Fibroblast of the aortic adventitia (primary cell): ENCODE measurements at places on chromosomes 5 and 9.

- no peak for DNase-seq
Observed at GRCh38 chr9:95142315-95142714, 175.2 kb downstream of the FANCC start.

GRCh38 chr5:108090946-108091345 is 291.0 kb downstream of the FBXL17 start:
- DNase-seq = no peak

DNA sequence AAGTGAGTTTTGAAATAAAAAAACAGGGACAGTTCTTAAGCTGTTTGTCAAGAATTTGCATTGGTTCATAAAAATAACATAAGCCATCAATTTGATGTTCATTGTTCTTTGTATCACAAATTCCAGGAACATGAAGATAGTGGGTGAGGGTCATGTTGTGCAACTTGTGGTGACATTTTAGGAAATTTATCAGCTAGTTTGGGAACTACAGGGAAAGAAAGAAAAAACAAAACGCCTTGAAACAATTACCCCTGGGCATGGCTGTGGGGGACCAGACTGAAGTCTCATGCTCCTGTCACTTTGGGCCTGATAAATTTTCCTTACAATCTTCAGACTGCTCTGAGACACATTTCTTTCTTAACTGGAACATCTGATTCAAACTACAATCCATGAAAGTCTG is 207.1 kb upstream of the CLINT1 start:
- no peak for DNase-seq

DNA sequence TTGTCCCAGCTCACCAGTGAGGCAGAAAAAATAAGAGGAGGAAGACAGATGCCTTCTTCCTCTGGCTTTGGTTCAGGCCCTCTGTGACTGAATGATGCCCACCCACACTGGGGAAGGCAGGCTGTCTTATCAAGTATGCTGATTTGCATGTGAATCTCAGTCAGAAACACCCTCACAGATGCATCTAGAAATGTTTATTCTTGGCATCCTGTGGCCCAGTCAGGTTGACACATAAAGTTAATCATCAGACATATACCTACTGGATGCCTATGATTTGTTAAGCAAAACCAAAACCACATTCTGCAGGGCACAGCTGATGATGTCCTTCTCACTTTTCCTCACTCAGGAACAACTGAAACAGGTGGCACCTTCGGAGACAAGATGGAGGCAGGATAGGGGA is 243.4 kb upstream of the KCNN2 start:
- DNase-seq = no peak

- DNase-seq = no peak
Observed at GRCh38 chr5:158933494-158934318, 166.0 kb downstream of the EBF1 start.

- peak; percentile 9 for DNase-seq
Observed at GRCh38 chr5:53537711-53538110, 22.7 kb upstream of the NDUFS4 start.

- peak; percentile 7 for DNase-seq
Observed at GRCh38 chr5:33608344-33609041, 167.7 kb downstream of the TARS1 start.

GRCh38 chr5:168602517-168602916 is 23.3 kb upstream of the PANK3 start:
- no peak for DNase-seq

GRCh38 chr9:96084331-96084734 is 208.8 kb downstream of the ERCC6L2 start:
- DNase-seq = no peak

- DNase-seq = no peak
Observed at GRCh38 chr9:97767891-97768290, 70.8 kb upstream of the XPA start.

GRCh38 chr5:154140381-154140780 is 50.2 kb upstream of the GALNT10 start:
- no peak for DNase-seq

- DNase-seq = no peak
Observed at GRCh38 chr5:622946-623522, 10.9 kb downstream of the CEP72 start.

DNA sequence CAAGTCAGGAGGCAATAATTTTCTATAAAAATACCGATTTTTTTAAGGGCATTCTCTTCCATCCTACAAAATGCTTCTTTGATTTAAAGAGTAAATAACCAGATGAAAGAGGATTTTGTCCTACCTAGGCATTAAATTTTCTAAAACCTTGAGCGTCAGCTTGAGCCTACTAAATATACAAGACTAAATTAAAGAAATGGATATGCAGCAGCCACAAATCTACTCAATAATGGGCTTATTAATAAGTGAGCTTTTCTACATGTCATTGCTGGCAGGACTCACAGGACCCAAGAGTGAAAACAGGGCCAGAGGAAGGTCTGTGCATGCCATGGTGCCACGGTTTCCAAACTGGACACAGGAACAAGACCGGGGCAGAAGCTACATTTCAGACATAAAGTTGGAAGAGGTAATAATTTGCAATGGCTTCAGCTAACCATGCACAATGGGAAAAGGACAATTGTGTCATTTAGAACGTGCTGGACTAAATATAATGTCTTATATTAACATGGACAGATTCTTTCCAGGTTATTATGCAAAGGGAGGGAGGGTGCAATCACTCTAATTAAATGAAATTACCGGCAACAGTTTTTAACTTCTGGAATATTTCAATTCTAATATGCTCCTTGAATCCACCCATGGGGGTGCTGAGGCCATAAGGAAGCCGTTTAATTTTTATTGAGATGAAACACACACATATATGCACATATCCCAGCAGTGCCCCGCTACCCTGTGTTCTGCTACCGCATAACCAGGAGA is 5.2 kb downstream of the WHRN start:
- DNase-seq = no peak

DNA sequence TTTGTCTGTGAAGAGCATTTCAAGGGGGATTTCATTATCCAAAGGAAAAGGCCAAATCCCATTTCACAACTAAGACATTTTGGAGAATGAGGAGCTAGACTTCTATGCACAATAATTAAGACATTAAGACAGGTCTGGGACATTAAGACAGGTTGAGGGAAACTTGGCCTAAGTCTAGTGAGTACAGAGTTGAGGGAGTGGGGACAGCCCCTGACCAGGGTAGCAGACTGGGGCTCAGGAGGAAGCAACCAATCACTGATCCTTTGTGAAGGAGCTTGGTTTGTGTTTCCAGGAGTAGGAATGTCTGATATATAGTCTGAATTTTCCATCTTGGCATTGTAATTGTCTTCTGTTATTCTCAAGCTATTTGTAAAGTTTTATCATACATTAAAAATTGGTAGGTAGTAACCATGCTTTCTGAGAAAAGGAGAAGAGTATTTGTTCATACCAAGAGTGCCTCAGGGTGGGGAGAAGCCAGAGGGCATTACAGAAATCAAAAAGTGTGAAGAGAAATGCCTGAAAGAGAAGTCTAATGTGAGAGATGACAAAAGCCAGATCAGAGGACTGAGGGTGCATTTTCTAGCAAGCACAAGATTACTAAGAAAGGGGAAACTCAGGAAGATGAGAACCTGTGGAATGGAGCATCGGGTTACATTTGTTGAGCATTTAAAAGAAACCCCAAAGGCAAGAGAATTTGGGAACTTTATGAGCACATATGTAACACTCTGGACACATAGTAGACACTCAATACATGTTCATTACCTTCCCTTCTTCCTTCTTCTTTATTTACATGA is 189.3 kb upstream of the PIK3R1 start:
- no peak for DNase-seq

GRCh38 chr9:91807643-91808246 is 142.3 kb downstream of the ROR2 start:
- DNase-seq = no peak

GRCh38 chr9:129557192-129558036 is 63.5 kb downstream of the C9orf50 start:
- no peak for DNase-seq

DNA sequence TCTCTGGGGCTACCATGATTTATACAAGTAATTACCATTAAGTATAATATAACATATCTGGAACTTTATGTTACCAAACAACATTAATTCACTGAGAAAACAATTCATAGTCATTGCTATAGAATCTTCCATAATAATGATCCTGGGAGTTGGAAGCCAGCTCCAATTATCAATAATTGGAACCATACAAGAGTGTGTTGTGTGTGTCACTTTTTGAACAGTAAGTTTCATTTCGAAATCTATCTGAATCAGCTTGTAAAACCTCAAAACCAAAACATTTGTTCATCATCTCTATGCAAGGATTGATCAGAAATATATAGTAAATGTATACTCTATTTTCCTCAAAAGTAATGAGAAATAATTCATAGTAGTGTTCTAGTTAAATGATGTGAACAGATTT is 348.1 kb downstream of the ARL15 start:
- DNase-seq = no peak

GRCh38 chr5:179199246-179199645 is 139.1 kb downstream of the ZNF354C start:
- DNase-seq = no peak

DNA sequence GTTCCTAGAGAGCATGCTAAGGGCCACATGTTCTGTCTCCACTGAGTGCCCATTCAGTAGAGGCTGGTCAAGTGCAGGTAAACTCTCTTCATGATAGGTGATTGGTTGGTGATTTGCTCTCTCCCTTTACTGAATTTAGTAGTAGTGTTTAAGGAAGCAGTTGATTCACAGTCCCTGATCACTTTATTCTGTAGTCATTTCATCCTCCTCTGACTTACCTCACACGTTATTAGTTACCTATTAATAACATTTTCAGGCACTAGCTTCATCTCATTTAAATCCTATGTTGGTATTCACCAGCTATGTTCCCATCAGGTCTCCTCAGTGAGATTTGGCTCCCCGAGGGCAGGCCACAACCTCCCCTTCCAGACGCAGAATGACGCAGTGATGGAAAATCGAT is 51.9 kb downstream of the ERAP1 start:
- DNase-seq = no peak

DNA sequence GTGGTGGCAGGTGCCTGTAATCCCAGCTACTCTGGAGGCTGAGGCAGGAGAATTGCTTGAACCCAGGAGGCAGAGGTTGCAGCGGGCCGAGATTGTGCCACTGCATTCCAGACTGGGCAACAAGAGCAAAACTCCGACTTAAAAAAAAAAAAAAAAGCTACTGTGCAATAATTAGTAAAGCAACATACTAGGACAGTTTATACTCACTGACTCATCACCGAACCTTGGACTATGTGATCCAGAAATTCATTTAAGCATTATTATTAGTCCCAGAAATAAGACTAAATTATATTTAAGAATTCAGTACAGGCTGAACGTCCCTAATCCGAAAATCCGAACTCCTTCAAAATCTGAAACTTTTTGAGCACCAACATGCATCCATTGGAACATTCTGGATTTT is 37.8 kb downstream of the GOLPH3 start:
- no peak for DNase-seq

DNA sequence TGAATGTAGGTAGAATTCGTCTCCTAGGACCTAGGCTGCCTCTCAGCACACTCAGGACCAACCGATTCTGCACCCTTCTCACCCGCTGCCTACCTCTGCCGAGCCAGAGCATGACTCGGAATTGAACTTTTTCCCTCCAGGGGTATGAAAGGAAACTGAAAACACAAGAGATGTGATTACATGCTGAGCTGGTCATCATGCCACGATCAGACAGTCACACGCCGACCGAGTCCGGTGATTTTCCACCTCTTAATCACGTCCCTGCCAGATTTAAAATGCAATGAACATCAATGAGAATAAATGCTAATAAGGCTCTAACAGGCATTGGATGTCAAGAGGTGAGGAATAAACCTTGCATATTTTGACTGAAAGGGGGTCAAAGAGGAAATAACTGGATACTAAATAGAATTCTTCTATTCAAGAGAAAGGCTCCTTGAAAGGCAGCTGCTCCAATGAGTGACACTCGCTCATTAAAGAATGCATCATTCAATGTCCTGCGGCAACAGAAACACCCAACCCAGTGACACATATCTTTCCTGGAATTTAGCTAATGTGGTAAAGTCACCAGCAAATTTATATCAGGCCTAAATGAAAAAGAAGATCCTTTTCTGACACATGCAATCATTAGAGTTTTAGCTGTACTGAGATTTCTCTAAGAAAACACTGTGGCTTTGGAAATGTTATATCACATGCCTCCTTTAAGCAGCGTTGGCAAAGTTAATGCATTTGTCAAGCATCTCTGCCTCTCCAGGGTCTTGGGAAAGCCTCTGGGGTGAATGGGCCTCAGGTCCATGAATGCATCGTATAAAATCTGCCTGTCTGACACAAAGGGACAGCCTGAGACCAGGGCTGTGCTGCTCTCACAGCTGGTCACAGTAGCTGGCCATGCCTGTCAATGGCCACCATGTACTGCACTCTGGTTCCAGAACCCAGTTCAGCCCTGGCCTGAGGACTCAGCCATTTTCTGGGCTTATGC is 128.7 kb downstream of the SPOCK1 start:
- no peak for DNase-seq

DNA sequence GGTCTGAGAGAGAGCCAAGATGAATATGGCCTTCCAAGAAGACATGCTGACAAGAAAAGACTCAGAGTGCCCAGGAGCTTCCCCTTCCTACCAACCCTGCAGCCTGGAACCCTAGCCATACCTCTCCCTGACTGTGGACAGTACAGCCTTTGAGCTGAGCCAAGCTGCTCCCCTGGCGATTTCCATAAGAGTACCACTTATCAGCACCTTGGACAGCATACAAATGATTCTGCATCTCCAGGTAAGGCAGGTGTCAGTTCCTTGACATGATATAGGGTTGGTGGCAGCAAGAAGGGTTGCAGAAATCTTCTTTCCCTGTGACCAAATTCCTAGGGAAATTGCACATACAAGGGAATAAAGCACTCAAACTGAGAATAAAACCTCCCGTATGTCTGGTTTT is 58.3 kb downstream of the MFAP3 start:
- no peak for DNase-seq

GRCh38 chr9:7960320-7961050 is 160.9 kb upstream of the DMAC1 start:
- no peak for DNase-seq

DNA sequence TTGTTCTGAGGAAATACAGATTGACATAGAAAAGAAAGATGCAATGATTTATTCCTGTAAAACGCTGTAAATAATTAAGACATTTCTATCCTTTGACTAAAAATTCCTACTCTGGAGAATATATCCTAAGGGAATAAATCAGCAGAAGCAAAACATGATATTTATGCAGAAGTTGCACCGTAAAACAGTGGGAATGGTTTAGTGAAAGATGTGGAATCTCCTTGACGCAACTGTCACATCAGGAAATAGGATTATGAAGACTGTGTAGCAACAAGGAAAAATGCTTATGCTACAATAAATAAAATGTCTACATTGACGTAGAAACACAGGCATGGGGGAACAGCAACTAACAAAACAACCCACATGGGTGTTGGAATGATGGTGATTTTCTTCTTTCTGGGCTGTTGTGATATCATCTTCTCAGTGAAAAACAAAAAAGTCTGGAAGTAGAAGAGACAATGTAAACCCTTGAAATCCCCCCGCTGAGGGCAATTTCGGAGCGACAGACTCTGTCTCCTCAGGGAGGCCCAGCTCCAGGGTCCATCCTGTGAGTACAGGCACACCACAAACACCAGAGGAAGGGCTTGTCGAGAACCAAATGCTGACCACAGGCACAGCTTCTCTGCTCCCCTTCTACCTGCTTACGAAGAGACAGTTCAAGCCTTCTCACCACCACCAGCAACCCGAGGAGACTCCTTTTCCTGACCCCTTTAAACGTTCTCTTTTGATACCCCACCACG is 25.2 kb downstream of the COL23A1 start:
- no peak for DNase-seq
